ENCODE measurements at places on chromosomes 12 and 14.

- ATAC-seq: no peak
Observed at GRCh38 chr12:3313066-3313465, 177.9 kb upstream of the PRMT8 start.

DNA sequence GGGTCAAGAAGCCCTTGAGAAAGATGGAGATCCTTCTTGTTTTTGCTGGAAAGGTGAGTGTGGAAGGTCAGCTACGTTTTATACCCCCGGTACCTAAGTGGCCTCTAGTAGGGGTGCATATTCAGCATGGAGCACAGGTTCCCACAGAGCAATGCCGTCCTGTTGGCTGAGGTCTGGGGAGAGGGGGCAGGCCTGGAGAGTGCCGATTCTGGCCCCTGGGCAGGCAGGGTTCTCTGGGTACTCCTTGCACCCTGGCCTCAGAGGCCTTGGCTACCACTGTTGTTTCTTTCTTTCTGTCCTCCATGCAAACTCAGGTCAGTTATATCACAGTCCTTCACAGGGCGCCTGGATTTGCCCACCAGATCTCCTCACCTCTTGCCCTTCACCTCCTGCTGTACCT lies 8.5 kb downstream of the RBP5 start:
- ATAC-seq: no peak

- ATAC-seq: no peak
Observed at GRCh38 chr12:73514672-73515071, 1023.0 kb upstream of the ATXN7L3B start.

DNA sequence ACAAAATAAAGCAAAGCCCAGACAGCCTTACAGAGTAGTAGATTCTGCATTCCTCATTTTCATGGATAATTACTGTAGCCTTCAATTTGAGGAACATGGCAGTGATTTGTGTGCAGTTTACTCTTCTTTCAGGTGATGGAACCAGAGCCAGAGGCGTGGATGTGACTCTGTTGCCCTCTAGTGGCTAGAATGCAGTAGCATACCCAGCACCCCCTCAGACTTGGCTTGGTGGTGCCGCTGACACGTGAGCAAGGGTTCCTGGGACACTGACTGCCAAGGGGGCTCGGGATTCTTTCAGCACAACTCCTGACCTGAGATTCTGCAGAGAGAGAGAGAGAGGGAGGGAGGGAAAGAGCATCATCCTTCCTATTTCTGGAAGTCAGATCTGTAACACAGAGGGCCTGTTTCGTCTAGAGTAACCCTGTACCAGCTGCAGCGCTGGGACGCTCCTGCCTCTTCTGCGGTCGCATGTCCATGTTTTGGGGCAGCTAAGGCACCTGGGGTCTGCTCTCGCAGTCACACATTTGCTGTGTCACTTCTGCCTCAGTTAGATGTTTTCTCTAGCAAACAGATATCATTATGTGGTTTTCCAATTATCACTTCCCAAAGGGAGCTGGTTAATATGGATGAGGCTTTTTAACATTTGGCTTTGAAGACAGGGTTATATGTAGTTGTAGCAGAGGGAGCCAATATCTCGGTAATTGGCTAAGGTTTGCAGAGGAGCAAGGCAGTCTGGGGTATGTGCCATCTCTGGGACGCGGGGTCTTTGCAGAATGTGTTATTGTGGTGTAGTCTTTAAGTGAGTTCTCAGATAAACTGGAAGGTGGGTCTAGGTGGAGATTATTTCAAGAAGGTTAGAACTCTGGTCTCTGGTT lies 428.1 kb downstream of the NRXN3 start:
- peak; percentile 73 for ATAC-seq

GRCh38 chr14:63496837-63497400 lies 46.3 kb downstream of the PPP2R5E start:
- ATAC-seq: no peak

DNA sequence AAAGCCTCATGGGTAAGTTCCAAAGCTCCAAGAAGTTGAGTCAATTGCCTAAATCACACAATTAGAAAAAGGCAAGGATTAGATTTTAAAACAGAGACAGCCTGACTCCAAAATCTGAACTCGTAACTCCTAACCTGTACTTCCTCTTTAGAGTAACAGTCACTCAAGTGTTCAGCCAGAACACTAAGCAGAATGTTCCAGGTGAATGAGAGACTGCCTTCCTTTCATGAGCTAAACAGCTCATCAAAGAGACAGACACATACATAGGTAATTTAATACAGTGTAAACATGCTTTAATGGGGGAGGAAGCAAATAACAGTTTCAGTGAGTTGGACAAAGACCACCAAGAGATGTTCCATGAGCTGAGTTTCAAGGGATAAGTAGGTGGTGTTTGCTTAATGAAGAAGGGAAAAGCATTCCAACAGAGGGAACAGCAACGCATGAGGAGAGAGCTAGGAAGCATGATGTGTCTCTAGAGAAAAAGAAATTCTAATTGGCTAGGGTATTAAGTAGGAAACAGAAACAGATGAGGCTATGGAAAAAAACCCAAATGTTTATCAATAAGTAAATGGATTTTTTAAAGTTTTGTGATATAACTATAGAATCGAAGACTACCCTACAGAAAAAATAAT lies 403.9 kb downstream of the MED13L start:
- no peak for ATAC-seq

DNA sequence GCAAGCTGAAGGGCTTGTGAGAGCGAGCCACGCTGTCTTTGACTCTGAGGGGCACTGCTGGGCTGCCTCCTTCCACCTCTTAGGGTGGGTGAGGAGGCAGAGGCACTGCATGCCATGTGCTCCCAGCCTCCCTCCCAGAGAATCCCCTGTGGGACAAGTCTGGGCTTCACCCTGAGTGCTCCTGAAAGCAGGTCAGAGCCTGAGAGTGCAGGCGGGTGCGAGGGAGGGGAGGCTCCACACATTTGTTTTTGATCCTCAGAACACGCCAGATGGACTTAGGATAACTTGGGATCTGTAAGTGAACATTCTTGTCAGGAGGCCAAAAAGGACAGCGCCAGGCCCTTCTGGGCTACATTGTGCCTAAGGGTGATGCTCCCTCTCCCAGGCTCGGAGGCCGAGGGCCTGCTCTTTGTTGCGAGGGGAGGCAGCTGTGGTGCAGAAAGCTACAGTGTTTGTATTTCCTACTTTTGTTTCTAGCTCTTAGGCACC lies 155.4 kb downstream of the TMX1 start:
- ATAC-seq: no peak

DNA sequence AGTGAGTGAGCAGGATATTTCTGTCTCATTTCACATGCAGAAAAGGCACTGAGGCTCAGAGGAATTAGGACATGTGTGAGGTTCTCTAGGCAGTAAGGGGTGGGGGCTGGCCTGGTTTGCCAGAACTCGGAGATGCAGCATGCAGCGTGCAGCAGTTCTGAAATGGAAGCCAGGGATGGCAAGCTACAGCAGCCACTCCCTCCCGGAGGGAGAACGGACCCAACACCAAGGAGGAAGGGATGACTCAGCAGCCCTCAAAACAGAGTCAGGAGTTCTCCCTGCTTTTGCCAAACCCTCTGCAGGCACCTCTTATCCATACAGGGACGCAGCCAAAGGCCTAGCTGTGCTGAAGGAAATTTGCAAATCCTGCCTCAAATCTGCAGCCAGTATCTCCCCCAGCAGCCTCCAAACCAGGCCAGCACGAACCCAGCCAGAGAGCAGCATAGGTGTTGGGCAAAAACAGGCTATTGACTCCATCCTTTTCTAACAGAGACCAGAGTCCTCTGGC lies 10.3 kb upstream of the SERPINA3 start:
- ATAC-seq: no peak

DNA sequence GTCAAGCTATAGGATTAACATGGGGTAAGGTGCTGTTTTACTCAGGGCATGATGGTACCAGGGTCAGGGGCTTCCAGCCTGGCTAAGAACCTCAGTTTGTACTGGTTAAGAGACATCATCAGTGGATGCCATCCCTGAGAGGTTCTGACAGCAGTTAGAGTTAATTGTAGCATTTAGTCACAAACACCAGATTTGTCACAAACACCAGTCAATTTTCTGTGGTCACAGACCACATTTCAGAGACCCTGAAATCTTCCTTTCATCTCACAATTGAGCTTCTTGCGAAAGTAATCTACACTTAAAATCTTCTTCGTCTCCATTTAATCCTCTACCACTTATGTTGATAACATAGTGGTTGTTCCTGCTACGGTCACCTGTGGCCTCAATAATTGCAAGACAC lies 143.0 kb upstream of the EGLN3 start:
- ATAC-seq: peak; percentile 63

- ATAC-seq: no peak
Observed at GRCh38 chr12:6534695-6534944, 303 bp downstream of the GAPDH start.

GRCh38 chr12:31234053-31234840 lies 91.7 kb downstream of the SINHCAF start:
- ATAC-seq: no peak

DNA sequence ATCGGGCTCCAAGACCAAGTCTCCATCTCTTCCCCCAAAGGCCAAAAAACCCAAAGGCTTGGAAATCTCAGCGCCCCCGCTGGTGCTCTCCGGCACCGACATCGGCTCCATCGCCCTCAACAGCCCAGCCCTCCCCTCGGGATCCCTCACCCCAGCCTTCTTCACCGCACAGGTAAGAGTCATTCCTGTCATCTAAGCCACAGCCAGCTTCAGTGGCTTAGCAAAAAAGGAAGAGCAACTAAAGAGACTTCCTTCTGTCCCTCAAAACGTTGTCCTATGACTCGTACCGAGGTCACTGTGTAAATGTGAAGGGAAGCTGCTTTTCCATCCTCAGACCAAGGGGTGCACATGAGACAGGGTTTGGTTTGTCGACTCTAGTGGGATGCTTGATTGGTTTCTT lies 53.4 kb downstream of the ELK3 start:
- ATAC-seq: peak; percentile 78

DNA sequence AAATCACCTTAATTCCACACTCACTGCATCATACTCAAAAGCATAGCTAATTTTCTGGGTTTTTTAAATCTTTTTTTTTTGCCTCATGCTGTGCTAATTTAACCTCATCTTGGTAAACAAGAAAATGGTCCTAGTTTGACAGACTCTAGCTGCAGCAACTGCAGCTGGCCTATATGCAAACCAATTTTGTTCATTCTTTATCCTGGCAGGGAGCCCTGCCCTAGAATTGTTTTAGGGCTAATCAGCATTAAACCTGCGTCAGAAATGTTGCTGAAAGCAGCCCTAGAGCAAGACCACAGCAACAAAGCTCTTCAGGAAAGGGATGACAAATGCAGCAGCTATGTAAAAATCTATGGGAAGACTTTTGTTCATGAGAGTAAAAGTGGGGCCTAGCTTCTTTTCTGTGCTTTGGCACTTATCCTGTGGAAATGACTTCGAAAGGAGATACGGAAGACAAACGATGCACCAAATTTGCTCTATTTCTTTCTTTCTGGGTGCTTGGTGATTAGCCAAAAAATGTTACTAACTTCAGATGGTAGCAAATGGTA lies 72.2 kb downstream of the DENND5B start:
- no peak for ATAC-seq

DNA sequence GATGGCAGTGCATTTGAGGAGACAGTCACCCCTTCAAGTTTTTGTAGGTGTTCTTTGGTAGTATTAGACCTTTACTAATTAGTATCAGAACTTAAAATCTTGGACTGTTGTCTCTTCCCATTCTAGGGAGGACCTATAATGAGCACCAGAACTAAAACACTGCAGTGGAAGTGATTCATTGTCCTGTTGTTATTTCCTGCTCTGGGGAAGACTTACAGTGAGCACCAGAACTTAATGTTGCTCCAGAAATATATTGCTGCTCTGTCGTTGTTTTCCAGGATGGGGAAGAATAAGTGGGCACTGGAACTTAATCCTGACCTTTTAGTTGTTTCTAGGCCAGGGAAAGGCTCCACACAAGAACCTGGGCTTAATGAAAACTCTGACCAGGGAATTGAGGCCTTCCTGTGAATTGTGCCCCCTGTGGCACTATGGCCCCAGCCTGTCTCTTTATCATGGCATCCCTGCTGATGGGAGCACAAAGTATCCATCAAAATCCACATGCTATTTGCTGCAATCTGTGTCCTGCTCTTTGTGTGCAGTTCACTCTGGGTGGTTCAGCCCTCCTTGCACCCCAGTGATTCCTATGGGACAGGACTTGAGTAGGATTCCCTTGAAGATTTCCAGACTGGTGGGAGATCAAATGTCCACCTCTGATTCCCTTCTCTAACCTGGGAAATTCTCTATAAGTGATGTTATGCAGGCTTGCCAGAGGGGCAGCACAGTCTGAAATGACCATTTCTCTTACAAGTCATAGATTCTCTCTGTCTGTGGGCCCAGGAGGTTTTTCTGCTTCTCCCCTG lies 175.8 kb downstream of the PAWR start:
- no peak for ATAC-seq

GRCh38 chr12:120012067-120012621 lies 23.1 kb downstream of the BICDL1 start:
- ATAC-seq: peak; percentile 75
